Pericardium fibroblast (primary cell): ENCODE measurements at places on chromosomes 6 and 20. TPM values are rescaled to one million over a fixed set of nuclear protein-coding genes. Genes with fewer than 3 reads are reported as not detected.

BANF2 gene
- total RNA-seq, result not detected in 2 replicates

SLC17A1 gene
- total RNA-seq, result not detected in 2 replicates

NCOA6 gene
- total RNA-seq, result 13.0 and 27.6 TPM in 2 replicates

MYB gene
- total RNA-seq, result not detected in 2 replicates

WDR27 gene
- total RNA-seq, result 9.0 and 17.0 TPM in 2 replicates

RIMS1 gene
- total RNA-seq, result not detected in 2 replicates

BFSP1 gene
- total RNA-seq, result 0.60 and 1.5 TPM in 2 replicates

PACRG gene
- total RNA-seq, result 0.12 TPM in 1 of 2 replicates, not detected in the other

CTCFL gene
- total RNA-seq, result 0.23 TPM in 1 of 2 replicates, not detected in the other

B3GAT2 gene
- under 0.01 TPM in 1 of 2 replicates, not detected in the other for total RNA-seq
